HuH-7.5 (cell line): ENCODE measurements at places on chromosomes 2 and 18.

DNA sequence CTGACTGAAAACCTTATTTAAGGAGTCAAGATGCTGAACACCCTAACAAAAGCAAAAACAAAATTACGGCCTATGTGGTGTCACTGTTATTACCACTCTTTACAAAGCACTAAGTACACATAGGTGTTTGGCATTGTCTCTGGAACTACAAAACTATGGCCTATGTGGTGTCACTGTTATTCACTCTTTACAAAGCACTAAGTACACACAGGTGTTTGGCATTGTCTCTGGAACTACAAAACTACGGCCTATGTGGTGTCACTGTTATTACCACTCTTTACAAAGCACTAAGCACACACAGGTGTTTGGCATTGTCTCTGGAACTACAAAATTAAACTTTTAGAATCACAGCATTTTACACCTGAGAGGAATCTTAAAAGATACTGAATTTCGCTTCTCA is 47.4 kb downstream of the SLC35F5 start:
- DNase-seq, result no peak

DNA sequence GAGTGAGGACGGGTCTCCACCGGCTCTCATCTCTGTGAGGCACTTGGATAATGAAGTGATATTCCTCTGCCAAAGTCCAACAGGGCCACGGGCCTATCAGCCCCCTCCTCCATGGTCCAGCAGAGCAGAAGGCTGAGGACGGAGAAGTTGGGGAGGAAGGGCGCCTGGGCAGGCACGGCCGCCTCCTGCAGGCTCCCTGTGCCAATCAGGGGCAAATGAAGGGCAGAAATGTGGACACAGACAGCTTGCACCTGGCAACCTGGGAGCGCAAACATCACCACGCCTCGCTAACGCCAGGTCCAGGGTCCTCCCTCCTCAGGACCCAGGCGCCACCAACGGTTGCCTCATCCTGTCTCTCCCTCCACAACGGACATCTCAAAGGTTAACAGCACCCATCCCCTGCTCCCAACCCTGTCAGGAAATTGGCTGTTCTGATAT is 24.3 kb downstream of the SMAD7 start:
- no peak for DNase-seq

DNA sequence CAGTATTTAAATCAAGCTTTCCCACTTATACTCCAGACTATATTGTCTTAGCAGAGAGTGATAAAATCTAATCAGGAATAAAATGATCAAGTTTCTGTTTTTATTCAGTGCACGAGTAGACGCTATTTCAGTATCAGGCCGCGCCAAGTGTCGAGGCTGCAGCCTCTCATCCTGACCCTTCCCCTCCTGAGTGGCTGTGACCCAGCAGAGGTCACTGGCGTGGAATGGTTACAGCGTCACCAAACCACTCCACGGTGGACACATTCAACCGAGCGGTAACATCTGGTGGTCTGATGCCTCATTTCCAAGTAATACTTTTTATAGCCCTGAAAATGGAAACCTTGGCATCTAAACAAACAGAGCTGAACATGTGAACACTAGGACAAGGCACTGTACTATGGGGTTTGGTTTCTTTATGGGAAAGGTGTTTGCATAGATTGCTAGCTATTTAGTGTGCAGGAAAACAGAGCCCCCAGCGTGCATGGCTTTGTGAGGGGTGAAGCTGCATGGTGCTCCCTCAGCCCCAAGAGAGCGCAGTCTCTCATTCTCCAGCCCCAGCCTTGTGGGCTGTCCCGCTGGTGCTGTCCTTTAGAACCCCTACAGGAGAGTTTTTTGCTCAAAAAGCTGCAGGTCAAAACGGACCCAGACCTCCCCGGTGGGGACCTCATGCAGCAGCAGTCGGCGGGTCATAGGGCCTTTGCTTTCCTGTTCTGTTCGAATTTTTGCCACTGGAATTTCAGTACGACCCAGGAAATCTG is 28.4 kb downstream of the FAM228A start:
- DNase-seq, result no peak

DNA sequence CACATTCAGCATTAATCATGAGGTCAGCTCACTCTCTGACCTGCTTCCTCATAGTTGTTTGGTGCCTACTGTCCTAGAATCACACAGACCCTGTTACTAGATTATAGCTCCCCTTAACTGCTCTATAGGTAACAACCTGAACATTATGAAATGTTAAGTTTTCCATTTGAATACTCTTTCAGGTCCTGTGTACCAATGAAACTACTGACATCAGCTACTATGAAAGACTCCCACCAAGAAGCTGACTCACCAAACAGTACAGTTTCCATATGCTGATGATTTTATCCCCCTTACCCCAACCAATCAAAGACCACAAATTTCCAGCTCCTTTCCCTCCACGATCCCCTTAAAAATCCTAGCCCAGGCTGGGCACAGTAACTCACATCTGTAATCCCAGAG is 56.3 kb downstream of the SRBD1 start:
- DNase-seq, result no peak

GRCh38 chr2:124526221-124526620 is 501.1 kb downstream of the CNTNAP5 start:
- no peak for DNase-seq

GRCh38 chr2:70831861-70832260 is 3.8 kb downstream of the CD207 start:
- DNase-seq, result no peak

DNA sequence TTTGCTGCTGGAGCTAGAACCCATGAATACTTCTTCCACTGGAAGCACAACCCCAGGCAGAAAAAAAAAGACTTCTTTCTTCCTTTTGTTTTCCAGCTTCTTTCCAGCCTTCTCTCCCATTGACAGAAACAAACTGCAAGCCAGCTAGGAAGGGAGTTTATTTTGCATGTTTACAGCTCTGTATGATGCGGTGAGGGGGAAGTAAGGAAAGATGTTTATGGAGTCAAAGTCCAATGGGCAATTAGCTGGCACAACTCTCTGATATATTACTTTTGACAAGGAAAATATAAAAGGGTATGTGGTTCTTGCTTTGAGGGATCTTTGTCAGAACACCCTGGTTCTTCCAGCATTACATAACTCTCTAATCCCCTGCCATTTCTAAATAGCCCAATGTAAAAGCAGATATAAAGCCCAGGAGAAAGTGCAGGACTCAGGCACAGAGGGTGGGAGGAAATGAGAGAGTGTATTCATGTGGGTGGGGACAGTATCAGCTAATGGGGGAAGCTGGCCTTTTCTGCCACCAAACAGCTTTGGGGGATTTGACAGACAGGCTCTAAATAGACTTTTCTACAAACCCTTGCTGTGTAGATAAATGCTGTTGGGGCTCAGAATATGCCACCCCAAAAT is 9.3 kb upstream of the NMS start:
- DNase-seq, result no peak

DNA sequence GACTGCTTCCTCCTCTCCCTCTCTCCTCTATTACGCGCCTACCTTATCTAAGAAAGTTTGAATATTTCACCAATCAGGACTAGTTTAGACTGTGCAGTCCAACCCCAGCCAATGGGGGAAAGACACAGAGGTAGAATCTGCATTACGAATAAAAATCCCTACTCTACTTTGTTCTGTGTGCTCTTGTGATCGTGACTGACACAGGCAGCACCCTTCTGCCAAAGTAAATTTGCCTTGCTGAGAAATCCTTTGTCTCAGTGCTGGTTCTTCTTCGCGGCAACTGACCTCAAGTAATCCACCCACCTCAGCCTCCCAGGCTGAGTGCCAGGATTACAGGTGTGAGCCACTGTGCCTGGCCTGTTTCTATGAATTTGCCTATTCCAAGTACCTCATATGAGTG is 8.6 kb upstream of the CDCA7 start:
- DNase-seq, result no peak

DNA sequence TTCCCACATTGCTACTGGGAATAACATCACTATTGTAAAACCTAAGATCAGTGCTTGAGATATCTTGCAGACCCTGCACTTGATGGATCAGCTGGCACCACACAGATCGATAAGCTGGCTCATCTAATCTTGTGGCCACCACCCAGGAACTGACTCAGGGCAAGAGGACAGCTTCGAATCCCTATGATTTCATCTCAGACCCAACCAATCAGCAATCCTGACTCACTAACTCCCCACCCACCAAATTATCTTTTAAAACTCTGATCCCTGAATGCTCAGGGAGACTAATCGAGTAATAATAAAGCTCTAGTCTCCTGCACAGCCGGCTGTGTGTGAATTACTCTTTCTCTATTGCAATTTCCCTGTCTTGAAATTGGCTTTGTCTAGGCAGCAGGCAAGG is 11.3 kb upstream of the TEX44 start:
- DNase-seq, result no peak

GRCh38 chr2:199814817-199815211 is 36.2 kb downstream of the FTCDNL1 start:
- DNase-seq, result no peak

GRCh38 chr2:231765496-231765929 is 15.6 kb downstream of the PDE6D start:
- no peak for DNase-seq

- DNase-seq, result no peak
Observed at GRCh38 chr2:160467086-160467485, 26.5 kb downstream of the RBMS1 start.
